ENCODE measurements at places on chromosomes 11 and 22. TPM values are rescaled to one million over a fixed set of nuclear protein-coding genes. Genes with fewer than 3 reads are reported as not detected.

UBQLNL gene
- total RNA-seq, result 0.32 TPM

MS4A6A gene
- not detected for total RNA-seq

SCUBE1 gene
- not detected for total RNA-seq

KLHL35 gene
- 1.5 TPM for total RNA-seq

MGAT3 gene
- 0.36 TPM for total RNA-seq

MRGPRX3 gene
- total RNA-seq, result not detected

MRGPRX4 gene
- total RNA-seq, result not detected
